ENCODE measurements at places on chromosomes 4 and X.
A peak's percentile ranks its signal among the peaks of the same experiment; 100 is the strongest.

DNA sequence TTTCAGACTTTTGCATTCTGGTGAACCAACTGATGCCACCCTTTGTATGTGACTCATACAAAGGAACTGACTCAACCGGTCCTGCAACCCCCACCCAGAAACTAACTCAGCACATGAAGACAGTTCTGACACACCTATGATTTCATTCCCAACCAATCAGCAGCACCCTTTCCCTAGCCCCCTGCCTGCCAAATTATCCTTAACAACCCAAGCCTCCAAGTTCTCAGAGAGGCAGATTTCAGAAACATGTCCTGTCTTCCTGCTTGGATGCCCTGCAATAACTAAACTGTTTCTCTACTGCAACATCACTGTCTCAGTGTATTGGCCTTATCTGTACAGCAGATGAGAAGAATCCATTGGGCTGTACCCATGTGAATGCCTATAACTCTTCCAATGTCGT, 284.7 kb downstream of the CAMK2D start:
- DNase-seq, result no peak

DNA sequence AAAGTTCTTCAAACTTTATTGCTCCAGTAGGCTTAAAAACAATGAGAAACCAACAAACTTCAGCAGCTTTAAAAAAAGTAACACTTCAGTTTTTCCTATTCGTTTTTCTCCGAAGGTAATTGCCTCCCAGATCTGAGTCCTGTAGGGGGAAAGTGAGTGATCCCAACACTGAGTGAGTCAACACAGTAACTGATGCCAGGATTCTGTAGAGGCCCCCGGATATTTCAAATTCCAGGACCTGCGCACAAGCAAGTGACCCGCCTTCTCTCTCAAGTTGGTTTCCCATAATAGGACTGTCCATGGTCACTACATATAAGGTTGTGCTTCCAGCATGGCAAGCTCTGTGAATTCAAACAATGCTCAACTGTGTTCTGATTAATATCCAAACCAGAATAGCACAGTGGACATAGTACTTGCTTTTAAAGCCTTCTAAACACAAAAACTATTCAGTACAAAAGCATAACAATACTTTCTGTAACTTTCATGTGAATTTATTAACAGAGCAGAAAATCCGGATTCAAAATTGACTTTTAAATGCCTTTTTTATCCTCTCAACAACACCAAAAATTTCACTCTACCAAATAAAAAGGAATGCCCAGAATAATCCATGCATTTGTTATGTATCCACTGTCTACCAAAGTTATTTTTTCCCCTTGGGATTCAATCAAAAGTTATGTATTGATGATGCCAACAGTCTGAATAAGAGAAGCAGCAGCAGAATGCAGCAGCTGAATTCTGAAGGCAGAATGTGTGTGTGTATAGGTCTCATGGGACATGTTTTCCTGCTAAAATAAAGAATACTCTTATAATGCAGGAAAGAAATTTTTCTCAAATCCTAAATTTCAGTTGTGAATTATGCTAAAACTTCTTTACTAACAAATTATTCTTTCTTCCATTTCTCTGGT, at the start of gene DMD:
DMD (minus strand) TSS at position 194 of the 905 bp plus-strand sequence. CDS start 237 bp downstream, outside the sequence.
- no peak for DNase-seq

GRCh38 chrX:38768079-38768478, 33.2 kb upstream of the MID1IP1 start:
- peak; percentile 60 for DNase-seq

GRCh38 chrX:63526863-63527262, 175.7 kb upstream of the SPIN4 start:
- DNase-seq, result no peak

DNA sequence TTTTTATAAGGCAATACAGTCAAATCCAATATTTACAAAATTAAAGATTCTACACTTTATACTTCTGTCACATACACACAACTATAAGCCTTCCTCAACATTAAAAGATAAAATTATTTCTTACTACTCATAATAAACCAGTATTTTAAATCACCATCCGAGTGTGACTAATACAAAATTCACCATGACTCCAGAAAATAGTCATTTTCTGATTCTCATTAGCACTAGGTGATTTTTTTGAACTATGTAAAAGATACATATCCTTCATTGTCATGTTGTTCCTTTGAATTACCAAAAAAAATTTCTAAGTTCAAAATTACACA, 646 bp upstream of the SLC7A11 start:
- DNase-seq, result no peak

GRCh38 chr4:151716324-151716723, 44.5 kb downstream of the GATB start:
- no peak for DNase-seq

- DNase-seq, result no peak
These were observed 30.1 kb upstream of the KIAA0232 start for GRCh38 chr4:6752486-6752829.

- no peak for DNase-seq
These were observed 351.9 kb downstream of the FAT4 start for GRCh38 chr4:125666635-125667034.

DNA sequence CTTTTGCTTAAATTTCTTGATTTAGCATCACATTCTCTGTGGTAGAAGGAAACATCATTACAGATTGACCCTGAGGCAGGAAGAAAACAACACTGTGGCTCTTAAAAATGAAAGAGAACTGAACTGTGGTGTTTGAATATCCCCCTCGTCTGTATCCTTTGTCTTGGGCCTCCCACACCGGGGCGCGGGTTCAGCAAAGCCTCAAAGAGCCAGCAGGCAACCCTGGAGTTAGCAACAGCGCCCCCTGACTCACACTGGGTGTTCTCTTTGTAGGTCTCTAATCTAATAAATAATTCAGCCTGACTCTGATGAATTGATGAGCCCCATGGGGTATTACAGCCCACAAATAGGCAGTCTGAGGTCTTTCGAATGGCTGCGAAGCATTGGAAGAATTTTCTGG, 46.1 kb upstream of the CTSO start:
- DNase-seq, result no peak

DNA sequence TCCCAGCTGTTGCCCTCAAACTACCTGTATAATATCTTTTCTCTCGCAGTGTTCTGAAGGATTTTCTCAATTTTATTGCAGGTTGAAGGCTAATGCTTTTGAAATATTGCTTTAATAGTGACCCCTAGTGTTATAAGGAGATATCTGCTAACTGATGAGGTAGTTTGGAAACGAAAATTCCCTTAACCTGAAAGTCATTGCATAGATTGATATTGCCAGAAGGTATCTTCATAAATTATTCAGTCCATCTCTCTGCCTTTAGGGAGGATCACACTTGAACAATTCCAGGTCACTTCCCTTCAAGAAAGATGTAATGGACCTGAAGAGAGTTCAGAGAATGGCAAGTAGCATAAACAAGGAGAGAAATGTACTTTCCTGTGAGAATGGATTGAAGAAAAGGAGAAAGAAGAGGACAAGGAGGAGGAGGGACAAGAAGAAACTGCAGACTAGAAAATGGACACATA, 44.1 kb downstream of the TIGD4 start:
- peak; percentile 11 for DNase-seq

DNA sequence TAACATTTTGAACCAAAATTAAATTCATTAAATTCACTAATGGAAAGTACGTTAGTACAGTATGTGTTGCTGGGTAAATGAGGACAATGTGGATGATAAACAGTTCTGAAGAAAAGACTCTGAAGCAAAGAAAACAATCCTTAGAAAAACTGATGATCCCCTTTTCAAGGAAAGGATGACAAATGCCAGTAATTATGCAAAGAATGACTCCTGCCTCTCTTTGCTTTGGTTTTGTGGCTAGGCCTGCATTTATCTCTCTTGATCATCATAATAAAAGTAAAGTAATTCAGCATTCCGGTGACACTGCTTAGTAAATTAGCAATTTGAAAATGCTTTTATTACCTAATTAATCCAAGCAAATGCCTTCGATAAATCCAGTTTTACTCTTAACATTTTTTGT, 652.2 kb upstream of the DIPK2B start:
- no peak for DNase-seq

- DNase-seq, result no peak
These were observed 42.5 kb downstream of the DTHD1 start for GRCh38 chr4:36323816-36324419.

DNA sequence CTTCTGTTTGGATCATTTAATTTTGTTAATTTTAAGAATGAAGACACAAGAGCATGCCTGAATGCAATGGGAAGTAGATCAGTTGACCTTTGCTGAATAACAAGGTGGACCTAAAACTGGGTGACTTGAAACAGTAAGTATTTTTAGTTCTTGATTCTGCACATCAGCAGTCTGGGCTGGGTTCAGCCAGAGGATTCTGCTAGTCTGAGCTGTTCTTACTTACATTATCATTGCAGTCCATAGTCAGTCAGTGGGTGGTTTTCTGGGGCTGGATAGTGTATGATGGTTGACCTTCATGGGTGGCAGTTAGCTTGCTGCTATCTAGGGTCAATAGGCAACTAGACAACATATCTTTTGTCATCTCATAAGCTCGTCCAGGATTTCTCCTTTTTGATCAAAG, 91.4 kb downstream of the HS3ST1 start:
- DNase-seq, result no peak

DNA sequence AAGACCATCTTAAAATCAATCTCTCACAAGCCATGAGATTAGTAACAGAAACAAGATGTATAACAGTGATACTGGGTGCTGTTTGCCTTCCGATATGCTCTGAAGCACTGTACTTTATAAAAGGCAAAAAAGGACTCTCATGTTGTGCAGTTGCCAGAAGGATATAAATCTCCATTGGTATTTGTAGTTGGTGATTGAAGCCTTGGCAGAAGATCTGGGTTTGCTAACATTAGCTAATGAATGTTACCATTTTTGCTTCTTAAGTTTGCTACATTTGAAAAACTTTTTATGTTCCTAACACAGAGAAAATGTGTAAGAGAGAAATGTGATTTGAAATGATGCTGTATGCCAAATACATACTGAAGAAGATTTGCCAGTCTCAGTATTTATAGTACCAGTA, 44.4 kb downstream of the RAP1GDS1 start:
- no peak for DNase-seq

GRCh38 chrX:47583240-47583861, 1.1 kb downstream of the TIMP1 start:
- no peak for DNase-seq

- DNase-seq, result no peak
These were observed 250 bp downstream of the USP9X start for GRCh38 chrX:41085512-41085877.

GRCh38 chrX:136262812-136263315, 11.7 kb upstream of the MAP7D3 start:
- no peak for DNase-seq

- no peak for DNase-seq
These were observed 141.4 kb downstream of the GALNTL6 start for GRCh38 chr4:171954650-171955049.

GRCh38 chr4:15968551-15969300, 5.8 kb upstream of the FGFBP2 start:
- DNase-seq, result no peak
